ENCODE measurements at places on chromosomes 11 and 22. TPM values are rescaled to one million over a fixed set of nuclear protein-coding genes. Genes with fewer than 3 reads are reported as not detected.

GRCh38 chr11:65506772-65507505 is 8.1 kb downstream of the MALAT1 start:
- no peak for DNase-seq

DNA sequence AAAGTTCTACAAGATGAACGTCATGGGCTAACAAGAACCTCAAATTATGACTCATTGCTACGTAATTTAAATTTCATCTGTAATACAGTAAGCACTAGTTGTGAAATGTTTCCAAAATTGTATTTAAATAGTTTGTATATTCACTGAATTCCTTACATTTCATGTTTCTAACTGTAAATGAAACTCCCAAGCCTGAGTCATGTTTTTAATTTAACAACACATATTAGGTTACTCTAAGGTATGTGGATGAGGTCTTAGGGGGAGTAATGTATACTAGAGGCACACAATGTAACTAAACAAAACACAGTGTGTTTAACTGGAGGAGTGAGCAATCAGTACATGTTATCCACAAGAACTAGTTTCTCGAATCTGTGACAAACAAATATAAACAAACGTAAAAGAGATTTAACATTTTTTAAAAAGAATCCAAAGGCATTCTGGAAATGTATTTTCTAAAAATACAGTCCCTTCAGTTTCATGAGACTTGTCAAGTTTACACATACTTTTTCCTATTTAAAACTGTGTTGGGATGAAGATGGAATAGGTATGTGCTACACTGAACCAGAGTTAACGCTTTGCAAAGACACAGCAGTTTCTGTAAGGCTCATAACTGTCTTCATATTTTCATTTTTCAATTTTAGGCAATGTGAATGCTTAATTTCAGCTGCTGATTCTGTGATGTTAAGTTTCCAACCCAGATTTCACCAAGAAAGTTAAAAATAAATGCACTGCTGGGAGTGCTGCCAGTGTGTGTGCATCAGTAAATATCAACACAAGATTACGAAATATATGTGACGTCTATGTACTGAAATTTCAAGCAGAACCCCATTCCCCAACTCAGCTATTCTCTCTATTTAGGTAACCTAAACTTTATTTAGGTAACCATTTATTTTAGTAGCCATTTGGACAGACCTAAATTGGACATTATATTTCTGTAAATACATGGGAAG is 52.6 kb downstream of the PITPNB start:
- DNase-seq, result no peak

GRCh38 chr11:129596351-129596750 is 219.3 kb upstream of the TMEM45B start:
- no peak for DNase-seq

GRCh38 chr11:28346721-28347120 is 238.5 kb downstream of the METTL15 start:
- DNase-seq, result no peak

DNA sequence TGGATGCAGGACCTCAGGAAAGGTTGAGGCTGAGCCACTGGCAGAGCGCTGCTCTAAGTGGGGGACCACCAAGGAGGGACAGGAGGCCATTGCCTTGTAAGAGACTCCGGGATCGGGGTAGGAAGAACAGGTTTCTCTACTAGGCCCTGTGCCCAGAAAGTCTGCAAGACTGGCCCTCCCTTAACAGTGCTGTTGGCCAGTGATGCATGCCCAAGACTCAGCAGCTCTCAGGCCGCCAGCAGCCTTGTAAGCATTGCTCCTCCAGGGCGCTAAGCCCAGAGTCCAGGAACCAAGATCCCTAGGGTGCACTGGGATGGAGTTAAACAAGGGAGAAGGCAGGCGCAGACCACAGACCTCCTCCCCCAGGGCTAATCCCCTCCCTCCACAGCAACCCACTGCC is 39.3 kb upstream of the PANX1 start:
- no peak for DNase-seq

GRCh38 chr11:3823303-3823702 is 14.9 kb downstream of the PGAP2 start:
- DNase-seq, result no peak

HBG1 gene
- not detected for total RNA-seq

CHRDL2 gene
- total RNA-seq, result 3.2 TPM

LINC01488 gene
- not detected for total RNA-seq

SNU13 gene
- 180 TPM for total RNA-seq

- DNase-seq, result no peak
These were observed 2.6 kb upstream of the INSC start for GRCh38 chr11:15112131-15112541.

Measured in ureter (tissue), 1 donor.